Cortex of kidney (tissue), 1 donor: ENCODE measurements at places on chromosomes 2 and 18.

GRCh38 chr2:231684314-231685223 is 23.8 kb upstream of the PTMA start:
- DNase-seq, result no peak

DNA sequence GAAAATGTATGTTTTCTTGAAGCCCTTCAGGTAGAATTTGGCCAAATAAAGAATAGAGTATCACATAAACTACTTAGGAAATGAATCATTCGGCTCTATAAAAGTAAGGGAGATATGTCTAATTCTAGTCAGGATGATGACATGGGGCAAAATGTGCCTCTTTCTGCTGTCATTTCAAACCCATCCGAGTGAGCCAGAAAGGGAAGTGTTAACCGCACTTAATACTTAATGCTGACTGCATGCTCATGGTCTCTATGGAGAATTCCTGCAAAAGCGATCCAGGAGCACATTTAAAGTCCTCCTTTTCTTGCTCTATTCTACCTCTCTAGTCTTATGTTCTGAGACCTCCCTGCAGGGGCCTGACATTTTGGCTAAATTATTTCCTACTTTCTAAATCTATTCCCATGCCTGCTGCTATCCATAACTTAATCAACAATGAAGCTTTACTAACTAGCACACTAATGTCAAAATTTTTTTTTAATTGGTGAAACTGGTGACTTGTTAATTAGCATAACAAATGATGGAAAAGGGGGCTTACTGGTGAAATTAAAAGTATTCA is 127.4 kb downstream of the CDC42EP3 start:
- DNase-seq, result no peak

DNA sequence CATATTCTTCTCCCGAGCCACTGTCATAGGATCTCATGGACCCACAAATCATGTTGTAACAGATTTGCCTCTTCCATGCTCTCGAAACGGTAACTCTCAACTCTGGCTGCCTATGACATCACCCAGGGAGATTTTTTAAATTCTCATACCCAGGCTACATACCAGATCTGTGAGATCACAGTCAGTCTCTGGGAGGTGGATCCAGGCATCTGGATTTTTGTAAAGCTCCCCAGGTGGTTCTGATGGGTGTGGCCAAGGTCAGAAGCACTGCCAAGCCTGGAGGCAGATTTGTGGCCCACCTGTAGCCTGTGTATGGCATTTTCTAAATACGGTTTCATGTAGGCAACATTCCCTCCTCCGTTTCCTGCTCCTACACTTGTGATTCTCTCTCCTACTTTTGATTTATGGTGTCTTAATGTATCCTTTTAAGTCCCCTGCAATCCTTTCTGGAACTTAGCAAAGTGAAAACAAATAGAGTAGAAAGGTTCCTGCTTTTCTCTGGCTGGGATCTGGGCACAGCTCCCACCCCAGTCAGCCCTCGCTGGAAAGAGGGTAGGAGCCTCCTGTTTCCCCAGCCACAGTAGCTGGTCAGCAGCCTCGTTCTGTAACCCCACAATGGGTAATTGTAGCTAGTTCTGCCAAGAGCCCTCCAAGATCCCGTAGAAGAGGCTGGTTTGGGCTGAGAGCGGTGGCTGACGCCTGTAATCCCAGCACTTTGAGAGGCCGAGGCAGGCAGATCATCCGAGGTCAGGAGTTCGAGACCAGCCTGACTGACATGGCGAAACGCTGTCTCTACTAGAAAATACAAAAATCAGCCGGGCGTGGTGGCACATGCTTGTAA is 96.2 kb downstream of the KLHL29 start:
- no peak for DNase-seq

DNA sequence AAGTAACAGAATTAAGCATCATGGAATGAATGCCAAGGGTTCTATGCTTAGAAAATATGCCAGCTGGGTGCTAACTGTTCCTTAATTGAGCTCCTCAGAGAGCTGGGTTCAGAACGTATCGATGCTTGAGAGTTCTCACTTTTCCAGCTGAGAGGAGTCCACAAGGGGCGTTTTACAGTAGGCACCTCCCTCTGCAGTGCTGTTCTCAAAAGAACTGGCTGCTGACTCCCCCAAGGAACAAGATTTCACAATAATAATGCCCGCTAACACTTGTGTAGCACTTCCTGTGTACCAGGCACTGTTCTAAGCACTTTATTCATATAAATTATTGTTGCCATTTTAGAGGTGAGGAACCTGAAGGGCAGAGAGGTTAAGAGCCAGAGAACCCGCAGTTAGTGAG is 18.1 kb upstream of the TMEM237 start:
- DNase-seq, result no peak

DNA sequence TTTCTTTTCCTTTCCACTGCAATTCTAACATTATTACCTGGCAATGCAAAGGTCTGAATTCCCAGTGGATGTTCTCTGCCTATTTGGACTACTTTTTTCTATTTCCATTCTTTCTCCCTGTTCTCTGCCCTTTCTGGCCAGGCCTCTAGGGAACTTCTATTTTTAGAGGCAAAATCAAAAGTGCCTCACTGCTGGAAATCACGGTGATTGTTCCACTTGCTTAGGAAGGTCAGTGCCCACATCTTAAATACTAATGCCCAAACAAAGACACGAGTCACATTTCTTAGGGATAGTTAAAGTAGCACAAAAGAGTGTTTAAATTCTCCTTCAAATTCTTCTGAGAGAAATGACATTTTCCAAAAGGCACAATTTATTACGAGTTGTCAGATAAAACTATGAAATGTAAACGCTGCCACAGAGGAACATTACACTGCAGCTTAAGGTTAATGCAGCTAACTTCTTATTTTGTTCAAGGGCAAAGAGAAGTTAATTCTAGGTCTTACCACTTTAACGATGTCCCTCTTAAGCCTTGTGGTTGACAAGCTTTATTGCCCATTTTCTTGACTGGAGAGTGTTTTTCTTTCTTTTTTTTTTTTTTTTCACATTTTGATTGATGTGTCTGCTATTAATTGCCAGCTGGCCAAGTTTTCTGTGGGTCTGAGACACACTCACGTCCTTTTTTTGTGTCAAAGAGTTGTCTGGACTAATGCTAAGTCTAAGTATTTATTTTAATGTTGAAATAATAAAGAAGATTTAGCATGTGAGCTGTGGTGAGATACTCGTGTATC is 34.7 kb downstream of the ST6GAL2 start:
- no peak for DNase-seq

- DNase-seq, result no peak
Observed at GRCh38 chr18:40987581-40987980, 967.5 kb upstream of the PIK3C3 start.

DNA sequence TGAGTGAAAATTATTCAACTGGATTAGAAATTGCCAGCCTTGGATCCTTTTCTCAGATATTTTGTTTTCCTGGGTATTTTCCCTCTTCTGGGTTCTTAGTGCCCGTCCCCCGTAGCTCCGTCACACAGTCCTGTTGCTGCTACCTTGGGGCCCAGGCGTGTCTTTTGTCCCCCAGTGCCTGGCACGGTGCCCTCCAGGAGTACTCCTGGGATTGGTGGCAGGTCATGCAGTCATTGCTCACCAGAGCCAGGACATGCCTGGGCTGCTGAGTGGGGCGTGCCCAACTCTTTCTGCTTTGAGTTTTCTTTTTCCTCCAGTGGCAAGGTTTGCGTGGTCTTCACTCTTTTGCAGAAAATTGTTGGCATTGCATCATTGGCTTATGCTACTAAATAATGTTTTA is 275.2 kb downstream of the AGAP1 start:
- no peak for DNase-seq

- no peak for DNase-seq
Observed at GRCh38 chr2:178419123-178419522, 31.9 kb downstream of the PRKRA start.

- DNase-seq, result no peak
Observed at GRCh38 chr2:41903474-41904135, 144.2 kb upstream of the PKDCC start.

DNA sequence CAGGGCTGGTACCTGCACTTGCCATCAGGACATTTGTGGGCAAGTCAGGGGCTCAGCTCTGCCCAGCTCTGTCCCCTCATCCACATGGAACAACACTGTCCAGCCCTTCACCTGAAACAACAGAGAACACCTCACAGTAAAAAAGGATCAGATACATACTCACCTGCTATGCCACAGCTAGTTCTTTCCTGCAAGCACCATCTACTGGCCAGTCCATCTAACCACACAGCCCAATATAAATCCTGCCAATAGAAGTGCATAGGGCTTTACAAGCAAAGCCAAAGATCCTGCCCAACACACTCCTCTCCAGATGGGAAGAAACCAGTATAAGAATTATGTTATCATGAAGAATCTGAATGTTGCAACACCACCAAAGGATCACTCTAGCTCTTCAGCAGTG is 52.2 kb upstream of the GALNT13 start:
- no peak for DNase-seq

DNA sequence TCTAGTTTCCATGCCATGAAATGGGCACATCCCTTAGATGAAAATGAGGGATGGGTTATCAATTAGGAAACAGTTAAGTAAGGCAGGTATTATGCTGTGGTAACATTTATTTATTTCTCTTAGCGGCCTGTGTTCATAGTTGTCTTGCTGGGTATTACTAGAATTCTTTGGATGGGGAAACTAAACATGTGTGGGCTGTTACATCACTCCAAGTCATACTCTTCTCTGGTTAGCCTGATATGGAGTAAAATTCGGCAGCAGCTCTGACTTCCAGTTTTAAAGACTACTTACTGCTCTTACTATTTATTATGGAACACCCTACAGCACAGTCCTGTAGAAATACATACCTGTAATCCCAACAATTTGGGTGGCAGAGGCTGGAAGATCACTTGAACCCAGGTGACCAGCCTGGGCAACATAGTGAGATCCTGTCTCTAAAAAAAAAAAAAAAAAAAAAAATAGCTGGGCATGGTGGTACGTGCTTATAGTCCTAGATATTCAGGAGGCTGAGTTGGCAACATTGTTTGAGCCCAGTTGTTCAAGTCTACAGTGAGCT is 33.1 kb upstream of the RASGRP3 start:
- no peak for DNase-seq

DNA sequence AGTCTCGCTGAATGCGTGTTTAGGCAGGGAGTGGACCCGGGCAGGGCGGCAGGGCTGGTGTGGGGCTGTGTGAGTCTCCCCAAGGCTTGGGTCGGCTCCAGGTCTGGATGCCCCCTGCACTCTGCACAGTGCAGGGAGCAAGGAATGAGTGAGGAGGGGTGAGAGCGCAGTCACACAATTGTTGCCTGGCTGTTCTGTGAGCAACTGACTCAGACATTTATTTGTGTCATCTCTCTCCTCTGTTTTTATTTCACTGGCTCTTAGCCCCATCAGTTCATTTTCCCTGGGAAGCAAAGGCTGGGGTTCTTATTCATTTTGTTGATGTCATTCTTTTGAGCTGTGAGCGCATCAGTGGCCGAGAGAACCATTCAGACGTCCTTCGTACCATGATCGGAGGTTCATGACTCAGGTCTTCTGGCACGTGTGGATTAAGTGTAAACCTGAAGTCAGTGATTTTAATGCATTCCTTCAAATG is 61.1 kb downstream of the GATA6 start:
- DNase-seq, result no peak

- DNase-seq, result no peak
Observed at GRCh38 chr2:150528861-150529801, 41.7 kb upstream of the RND3 start.

GRCh38 chr2:75527676-75528075 is 33.1 kb downstream of the EVA1A start:
- DNase-seq, result no peak

GRCh38 chr18:51121597-51121857 is 76.0 kb downstream of the MEX3C start:
- no peak for DNase-seq

GRCh38 chr2:239313776-239314175 is 87.0 kb downstream of the HDAC4 start:
- DNase-seq, result no peak

DNA sequence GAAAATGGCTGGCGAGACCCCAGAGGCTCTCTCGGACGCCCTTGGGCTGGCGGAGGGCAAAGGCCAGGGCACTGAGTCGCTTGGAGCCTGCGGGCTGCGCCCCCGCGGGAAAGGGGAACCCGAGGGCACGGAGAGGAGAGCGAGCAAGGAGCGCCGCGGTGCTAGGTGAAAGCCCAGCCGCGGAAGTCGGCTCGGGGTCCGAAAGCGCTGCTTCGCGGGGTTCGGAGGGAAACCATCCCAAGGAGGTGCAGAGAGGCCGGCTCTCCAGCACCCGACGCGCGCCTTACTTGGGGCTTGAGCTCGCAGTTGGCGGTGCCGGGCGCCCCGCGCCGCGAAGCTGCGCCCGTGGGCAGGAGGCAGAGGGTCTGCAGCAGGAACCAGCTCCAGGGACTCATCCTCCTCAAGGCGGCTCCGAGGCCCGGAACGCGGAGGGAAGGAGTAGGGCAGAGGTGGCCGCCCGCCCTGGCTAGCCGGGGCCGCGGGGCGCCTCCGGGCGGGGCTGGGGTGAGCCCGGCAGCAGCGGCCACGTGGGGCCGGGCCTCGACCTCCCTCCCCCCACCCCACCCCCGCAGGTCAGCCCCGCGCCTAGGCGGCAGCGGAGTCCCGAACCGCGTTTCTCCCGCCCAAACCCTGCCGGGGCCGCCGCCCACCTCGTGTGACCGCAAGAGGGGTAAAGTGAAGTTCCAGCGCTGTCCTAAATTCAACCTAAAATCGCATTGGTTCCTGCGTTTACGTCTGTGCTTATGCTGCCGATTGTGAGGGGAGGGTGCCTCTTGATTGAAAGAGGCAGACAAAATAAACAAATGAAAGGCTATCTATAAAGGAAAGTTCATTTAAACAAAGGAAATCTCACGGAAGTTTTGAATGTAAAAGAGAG is at the start of gene TRABD2A:
TSS of gene TRABD2A (minus strand) at position 440 of the 877 bp plus-strand sequence. CDS start at position 395, 45 bp downstream.
- DNase-seq, result no peak

DNA sequence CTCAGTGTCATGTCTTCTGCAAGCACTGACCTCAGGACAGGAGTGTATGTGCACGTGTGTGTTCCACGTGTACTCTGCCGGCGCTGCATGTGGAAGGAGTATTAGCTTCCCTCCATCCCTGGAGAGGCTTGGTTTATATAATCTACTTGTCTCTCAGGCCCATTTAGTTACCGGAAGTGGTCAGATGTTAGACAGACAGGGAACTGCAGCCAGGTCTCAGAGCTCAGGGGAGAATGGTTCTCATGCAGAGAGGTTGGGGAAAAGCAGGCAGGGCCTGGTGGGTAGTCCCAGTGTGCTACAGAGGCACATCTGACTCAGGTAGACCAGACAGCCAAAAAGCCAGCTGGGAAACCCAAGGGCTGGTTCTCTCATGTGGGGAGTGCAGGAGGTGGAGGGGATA is 167.9 kb downstream of the CTIF start:
- no peak for DNase-seq

DNA sequence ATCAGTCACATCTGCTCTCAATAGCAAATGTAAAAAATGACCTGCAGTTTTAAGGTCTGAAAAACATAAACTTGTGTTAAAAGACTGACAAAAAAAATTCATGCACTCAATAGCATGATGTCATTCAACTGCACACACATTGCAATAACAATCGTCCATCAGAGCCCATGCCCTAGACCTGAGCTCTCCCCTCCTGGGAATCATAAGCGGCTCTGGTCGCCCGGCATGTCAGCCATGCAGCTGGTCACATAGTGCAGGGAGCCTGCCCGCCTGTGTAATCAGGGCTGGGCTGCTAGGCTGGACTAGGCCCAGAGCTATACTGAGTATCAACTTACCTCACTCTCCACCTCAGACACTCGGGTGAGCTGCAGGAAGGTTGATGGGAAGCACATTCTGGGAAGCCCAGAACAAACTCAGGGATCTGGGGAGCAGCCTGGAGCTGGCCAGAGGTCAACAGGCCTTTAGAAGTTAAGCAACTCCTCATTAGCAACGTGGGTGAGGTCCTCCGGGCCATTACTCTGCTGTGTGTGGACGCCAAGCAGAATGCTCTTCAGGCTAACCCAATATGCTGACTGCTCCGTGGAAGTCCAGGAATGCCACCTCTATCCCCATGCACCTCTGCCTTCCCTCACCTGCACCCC is 165.5 kb downstream of the TTC32 start:
- no peak for DNase-seq

- DNase-seq, result no peak
Observed at GRCh38 chr2:102737431-102737830, 24.4 kb upstream of the TMEM182 start.
